ENCODE measurements at places on chromosomes 5 and 9. TPM values are rescaled to one million over a fixed set of nuclear protein-coding genes. Genes with fewer than 3 reads are reported as not detected.

- DNase-seq = no peak
Observed at GRCh38 chr5:142634216-142635011, 51.5 kb downstream of the FGF1 start.

DNA sequence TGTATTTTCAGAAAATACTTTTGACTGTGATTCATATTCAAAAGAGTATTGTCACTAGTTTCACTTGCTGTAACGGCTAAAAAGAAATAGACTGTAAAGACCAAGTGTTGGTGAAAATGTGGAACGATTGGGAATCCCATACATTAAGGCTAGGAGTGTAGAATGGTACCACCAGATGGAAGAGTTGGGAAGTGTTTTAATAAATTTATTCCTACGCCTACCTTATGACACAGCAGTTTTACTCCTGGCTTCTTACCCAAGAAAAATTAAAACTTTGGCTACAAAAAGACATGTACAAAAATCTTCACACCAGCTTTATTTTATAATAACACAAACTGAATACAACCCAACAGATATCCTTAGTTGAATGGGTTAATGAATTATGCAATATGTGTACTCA, 256.2 kb downstream of the TAF11L14 start:
- no peak for DNase-seq

GRCh38 chr9:130359819-130360218, 84.9 kb upstream of the ASS1 start:
- DNase-seq = no peak

GRCh38 chr5:99948850-99949249, 586.3 kb upstream of the FAM174A start:
- no peak for DNase-seq

- no peak for DNase-seq
Observed at GRCh38 chr5:131530706-131531331, 104.2 kb downstream of the RAPGEF6 start.

- no peak for DNase-seq
Observed at GRCh38 chr5:60929024-60929423, 15.8 kb downstream of the ERCC8 start.

DNA sequence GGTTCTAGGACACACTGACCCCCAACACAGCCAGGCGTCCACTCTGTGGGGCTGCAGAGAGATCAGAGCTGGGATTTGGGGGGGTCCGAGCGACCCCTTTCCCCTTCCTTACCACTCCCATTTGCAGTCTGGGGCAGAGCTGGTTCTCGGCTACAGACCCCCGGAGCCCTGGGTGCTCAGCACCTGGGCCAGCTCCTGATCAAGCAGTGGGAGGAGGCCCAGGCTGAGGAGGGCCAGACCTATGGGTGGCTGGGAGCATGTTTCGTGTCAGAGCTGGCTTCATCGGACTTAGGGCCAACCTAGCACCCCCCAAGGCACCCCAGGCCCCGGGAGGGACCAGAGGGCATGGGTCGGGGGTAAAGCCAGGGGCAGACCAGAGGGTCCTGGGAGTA, 7.6 kb downstream of the GRIN1 start:
- DNase-seq = no peak

The IFNA13 gene
- polyA plus RNA-seq = not detected

- DNase-seq = no peak
Observed at GRCh38 chr9:16475257-16475656, 395.2 kb downstream of the BNC2 start.

GRCh38 chr5:84430079-84430478, 45.4 kb upstream of the EDIL3 start:
- DNase-seq = peak; percentile 38

DNA sequence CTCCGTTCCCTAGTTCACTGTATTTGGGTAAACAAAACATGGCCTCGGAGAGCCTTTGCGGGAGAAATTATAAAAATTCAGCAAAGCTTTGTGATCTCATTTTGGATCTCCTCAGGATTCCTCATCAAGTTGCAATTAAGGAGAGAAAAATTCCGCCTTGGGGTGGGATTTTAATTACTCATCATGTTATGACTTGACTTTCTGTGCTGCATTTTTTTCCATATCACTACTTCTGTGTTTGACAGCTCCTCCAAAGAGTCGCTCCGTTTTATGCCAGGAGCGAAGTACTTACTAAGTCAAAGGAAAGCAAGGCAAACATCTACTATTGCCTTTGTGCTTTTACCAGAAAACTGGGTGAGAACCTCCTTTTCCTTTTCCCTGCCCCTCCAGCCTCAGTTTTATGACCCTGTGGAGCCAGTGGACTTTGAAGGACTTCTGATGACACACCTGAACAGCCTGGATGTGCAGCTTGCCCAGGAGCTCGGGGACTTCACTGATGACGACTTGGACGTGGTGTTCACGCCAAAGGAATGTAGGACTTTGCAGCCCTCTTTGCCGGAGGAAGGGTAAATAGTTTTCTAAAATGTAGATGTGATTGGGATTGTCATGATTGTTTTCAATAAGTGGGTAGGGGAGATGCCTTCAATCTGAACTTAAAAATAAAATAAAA, 71.5 kb downstream of the DOCK8 start:
- DNase-seq = no peak

- no peak for DNase-seq
Observed at GRCh38 chr5:27906481-27906880, 868.1 kb upstream of the CDH9 start.

The SVEP1 gene
- 0.09 TPM for polyA plus RNA-seq

The MUSK gene
- not detected for polyA plus RNA-seq

GRCh38 chr5:14829396-14829795, 42.2 kb downstream of the ANKH start:
- no peak for DNase-seq

DNA sequence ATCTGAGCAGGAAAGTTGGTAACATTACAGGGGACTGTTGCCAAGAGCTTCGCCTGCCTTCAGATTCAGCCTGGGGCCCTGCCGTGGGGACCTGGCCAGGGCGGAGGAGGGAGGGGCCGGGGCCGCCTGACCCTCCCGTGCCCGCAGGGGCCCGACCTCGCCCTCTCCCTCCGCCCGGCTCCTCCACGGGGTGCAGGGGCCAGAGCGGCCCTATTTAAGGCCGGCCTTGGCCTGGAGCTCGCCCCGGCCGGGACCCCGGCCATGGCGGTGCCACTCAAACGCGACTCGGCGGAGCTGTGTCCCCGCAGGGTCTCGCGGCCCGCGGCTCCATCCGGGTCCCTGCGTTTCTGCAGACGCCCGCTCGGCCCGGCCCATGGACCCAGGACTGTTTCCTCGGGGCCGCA, 757 bp downstream of the TMEM250 start:
- no peak for DNase-seq

All from keratinocyte (primary cell).